Thoracic aorta (tissue), 2 donors: ENCODE measurements at places on chromosomes 1 and 21. TPM values are rescaled to one million over a fixed set of nuclear protein-coding genes. Genes with fewer than 3 reads are reported as not detected.

GRCh38 chr1:2049718-2050431 lies at the start of gene PRKCZ:
TSS of gene PRKCZ (plus strand) at chr1:2050411. CDS start at chr1:2050631, 220 bp downstream.
- DNase-seq = no peak

DNA sequence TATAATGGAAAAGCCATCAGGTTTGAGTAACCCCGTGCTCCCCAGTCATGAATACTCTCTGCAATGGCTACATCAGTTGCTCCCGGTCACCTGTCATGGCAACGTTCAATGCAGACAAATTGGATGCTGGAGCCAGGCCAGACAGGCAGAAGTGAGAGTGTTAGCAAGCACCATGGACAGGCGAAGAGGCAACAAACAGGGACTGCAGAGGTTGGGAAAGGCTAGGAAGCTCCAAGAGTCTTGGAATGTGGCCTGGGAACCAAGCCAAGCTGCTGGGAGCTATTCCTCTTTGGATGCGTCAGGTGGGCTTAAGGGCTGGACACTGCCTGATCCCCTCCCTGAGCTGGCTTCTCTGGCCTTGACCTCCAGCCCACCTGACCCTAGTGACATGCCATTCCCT lies 102.9 kb downstream of the ACTL8 start:
- DNase-seq = no peak

DNA sequence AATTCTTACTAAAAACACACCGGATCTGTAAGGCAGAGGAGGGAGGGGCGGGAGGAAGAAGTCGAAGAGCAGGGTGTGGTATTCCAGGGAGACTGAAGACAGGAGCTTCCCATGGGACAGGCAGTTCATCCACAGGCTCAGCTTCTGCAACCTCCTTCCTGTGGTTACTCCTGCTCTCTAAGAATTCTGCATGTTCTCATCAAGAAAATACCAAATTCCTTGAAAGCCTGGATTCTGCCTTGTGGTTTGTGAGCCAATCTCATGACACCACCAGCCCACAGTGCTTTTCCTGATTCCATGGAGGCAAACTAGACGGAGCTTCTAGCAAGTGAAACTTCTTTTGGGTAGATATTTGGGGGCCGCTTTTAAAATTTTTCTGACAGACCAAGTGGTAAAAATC lies 1.1 kb upstream of the ST6GALNAC3 start:
- no peak for DNase-seq

- no peak for DNase-seq
Measured at GRCh38 chr1:10444795-10445397, 4.9 kb upstream of the CORT start.

- DNase-seq = no peak
Measured at GRCh38 chr1:48746906-48747305, 29.8 kb downstream of the BEND5 start.

GRCh38 chr1:7745783-7746182 lies 25.3 kb upstream of the VAMP3 start:
- no peak for DNase-seq

- no peak for DNase-seq
Measured at GRCh38 chr1:11845641-11846335, 1.8 kb downstream of the NPPA start.

- DNase-seq = no peak
Measured at GRCh38 chr1:17976854-17977253, 130.7 kb upstream of the IGSF21 start.

DNA sequence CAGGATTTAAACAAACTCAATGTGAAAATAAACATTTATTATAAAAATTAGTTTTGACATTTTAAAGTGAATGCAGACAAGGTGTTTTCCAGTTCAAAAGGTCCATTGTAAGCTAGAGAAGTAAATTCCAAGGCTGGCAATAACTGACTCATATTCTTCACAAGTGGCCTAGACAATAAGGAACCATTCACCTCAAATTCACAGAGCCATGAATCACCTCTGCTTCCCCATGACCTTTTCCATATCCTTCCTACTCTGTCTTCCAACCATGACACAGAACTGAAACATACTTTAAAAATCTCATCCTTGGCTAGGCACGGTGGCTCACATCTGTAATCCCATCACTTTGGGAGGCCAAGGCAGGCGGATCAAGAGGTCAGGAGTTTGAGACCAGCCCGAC lies 24.8 kb downstream of the F11R start:
- no peak for DNase-seq

GRCh38 chr1:199356561-199356960 lies 670.9 kb upstream of the NR5A2 start:
- no peak for DNase-seq

GRCh38 chr1:243944429-243945160 lies 94.6 kb upstream of the AKT3 start:
- DNase-seq = no peak

- DNase-seq = no peak
Measured at GRCh38 chr1:228210076-228210651, 2.3 kb downstream of the OBSCN start.

GRCh38 chr1:234871710-234872271 lies 256.8 kb downstream of the TOMM20 start:
- no peak for DNase-seq

DNA sequence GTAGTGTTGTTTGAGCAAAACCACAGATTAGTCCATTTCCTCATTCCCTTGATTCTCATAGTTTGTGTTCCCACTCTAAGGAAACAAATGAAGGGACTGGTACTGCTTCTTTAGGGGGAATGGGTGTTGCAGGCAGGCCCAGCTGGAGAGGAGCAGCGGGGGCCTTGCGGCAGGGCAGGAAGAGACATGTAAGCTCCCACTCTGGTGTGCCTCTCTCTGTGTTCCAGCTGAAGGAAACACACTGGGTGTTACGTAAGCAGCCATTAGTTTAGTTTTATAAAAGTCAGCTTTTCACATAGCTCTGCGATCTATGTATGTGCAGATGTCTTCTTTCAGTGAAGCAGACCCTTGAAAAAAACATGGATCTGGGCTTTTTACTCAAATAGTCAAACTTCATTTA lies 99.5 kb downstream of the CACHD1 start:
- no peak for DNase-seq

GRCh38 chr1:173554089-173554488 lies 48.8 kb downstream of the SLC9C2 start:
- DNase-seq = no peak

- no peak for DNase-seq
Measured at GRCh38 chr1:228141226-228142044, 1.4 kb downstream of the GUK1 start.

Gene ILDR2
- total RNA-seq = 0.85 TPM

Gene PRAMEF8
- not detected for total RNA-seq

Gene LCE1D
- not detected for total RNA-seq
